ENCODE measurements at places on chromosomes 11 and 22.

DNA sequence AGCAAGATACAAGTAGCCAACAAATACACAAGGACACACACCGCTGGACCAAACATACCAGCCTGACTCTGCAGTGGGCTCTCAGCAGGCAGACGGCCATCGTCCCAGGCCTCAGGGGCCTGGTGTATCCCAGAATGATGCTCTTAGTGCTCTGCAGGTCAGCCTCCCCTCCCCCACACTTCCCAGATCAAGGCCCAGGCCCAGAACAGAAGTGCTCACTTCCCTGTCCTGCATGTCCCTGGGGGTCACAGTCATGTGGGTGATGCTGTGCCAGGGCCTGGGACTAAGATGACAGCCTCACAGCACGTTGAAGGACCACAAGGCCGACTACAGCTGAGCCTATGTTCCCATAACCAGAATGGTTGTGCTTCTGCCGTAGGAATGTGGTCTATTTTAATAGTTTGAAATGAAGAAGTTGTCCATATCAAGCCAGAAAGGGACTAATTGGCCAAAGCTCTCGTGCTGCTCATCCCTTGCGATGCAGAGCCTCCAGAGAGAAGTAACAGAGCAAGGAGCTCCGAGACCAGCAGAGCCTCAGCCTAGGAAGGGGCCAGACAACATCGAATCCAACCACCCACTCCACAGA lies 48.6 kb downstream of the GAB4 start:
- no peak for DNase-seq

DNA sequence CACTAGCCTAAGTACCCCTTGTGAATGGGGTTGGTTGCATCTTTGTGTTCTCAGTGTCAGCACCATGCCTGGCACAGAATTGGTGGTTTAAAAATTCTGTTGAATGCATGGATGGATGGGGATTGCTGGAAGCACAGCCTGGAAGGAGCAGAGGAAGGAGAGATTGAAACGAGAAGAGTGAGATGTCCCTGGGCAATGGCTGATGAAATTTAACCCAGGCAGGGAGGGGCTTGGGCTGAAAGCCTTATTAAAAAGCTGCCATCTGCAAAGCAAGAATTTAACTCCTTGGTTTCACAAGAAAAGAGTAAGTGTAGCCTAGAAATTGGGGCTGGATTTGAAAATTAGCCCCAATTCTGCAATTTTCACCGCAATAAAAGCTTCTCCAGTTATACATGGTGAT lies 126.7 kb downstream of the TEAD1 start:
- no peak for DNase-seq

DNA sequence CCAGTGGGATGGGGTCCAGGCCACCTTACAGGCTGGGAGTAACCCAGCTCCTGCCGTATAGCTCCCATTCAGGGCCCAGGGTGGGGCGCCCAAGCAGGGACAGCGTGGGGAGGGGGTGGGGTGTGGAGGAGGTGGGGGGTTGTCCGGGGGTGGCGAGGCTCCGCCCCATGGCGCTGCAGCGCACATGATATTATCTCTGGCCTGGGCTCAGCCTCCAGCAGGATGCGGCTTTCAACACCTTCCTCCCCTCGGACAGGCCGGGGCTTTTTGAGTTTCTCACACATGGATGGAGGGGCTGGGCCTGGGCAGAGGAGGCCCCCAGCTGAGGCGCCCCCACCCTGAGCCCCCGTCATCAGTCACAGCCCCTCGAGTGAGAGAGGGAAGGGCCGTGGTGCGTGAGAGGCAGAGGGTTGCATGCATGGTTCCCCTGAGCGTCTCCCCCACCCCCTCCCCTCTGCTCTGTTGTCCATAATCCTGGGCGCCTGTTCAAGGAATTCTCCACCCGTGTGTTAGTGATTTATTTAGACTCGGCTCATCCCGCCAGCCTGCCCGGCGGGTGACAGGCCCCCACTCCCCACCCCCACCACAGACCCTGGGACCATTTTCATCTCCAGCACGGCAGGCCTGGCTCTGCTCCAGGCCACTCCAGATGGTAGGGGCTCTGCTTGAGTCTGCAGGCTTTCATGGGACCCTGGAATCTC lies 44.9 kb downstream of the WNT11 start:
- DNase-seq: peak; percentile 30

- peak; percentile 81 for DNase-seq
These were observed 2.5 kb downstream of the CHORDC1 start for GRCh38 chr11:90220391-90220790.

- no peak for DNase-seq
These were observed 5.7 kb downstream of the LTO1 start for GRCh38 chr11:69669486-69669885.

GRCh38 chr11:128573638-128574037 lies 13.7 kb downstream of the ETS1 start:
- DNase-seq: no peak

GRCh38 chr11:80440835-80441234 lies 1000.0 kb upstream of the TENM4 start:
- DNase-seq: no peak

DNA sequence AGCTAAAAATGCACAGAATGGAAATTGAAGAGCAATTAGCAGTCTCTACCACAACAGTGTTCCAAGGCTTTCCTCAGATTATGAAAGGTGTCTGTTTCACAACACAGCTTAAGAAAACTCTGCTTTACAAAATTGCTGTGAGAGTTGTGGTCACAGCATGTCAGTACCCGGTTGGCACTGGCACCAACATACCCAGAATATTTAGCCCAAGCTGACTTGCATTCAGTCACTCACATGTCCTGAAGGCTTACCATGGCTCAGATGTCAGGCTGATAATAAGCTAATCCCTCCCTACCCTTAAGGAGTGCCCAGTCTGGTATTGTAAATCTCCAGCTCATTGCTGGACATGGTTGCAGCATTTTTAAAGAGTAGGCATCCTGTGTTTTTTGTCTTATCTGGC lies 14.9 kb downstream of the NCR3LG1 start:
- no peak for DNase-seq

DNA sequence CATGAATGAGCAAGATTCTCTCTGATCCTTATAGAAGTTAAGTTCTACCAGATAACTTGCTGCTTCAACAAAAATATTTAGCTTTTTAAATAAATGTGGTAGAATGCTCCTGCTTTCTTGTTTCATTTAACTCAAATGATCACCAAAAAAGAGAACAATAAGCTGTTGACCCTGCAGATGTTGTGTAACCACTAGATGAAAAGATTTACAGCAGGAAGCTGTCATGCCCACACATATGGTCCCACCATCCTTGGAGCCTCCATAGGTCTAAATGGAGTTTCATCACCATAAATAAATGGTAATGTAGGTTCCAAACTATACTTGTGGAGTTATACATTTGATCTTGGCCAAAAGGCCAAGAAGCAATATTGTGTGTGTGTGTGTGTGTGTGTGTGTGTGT lies 118.8 kb downstream of the RRAS2 start:
- DNase-seq: no peak

GRCh38 chr11:19919050-19919561 lies 206.5 kb downstream of the NAV2 start:
- DNase-seq: peak; percentile 99

DNA sequence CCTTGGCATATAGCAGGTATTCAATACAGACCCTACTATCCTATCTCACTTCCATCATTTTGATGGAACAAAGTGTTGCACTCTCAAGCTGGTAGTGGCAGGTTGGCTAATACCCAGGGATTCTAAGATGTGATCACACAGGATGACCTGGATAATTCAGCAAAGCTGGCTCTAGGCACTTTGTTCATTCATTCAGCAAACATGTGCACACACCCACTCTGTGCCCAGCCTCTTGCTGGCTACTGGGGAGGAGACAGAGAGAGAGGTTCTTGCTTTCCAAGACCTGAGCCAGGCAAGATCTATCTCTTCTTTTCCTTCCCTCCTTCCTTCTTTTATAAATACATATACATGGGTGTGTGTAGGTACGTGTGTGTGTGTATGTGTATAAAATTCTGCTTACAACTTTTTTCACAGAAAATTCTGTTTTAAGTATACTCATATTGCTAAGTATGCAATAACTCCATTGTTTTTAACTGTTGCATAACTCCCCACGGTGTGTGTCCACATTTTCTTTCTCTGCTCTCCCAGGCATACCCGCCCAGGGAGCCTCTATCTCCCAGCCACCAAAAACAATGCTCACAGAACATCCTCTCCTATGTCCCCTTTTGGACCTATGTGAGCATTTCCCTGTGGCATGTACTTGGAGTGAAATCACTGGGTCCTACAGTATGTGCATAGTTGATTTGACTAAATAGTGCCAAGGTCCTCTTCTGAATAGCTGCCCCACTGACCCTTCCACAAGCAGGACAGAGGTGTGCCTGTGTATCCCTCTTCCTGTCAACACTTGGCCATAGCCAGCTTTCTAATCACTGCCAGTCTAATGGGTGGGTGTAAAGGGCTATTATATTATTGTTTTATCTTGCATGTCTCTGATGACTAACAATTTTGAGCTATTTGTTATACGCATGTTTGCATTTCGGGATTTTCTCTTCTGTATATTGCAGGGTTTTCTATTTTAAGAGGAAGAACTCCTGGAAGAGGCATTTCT lies 27.5 kb downstream of the CLPB start:
- peak; percentile 6 for DNase-seq

DNA sequence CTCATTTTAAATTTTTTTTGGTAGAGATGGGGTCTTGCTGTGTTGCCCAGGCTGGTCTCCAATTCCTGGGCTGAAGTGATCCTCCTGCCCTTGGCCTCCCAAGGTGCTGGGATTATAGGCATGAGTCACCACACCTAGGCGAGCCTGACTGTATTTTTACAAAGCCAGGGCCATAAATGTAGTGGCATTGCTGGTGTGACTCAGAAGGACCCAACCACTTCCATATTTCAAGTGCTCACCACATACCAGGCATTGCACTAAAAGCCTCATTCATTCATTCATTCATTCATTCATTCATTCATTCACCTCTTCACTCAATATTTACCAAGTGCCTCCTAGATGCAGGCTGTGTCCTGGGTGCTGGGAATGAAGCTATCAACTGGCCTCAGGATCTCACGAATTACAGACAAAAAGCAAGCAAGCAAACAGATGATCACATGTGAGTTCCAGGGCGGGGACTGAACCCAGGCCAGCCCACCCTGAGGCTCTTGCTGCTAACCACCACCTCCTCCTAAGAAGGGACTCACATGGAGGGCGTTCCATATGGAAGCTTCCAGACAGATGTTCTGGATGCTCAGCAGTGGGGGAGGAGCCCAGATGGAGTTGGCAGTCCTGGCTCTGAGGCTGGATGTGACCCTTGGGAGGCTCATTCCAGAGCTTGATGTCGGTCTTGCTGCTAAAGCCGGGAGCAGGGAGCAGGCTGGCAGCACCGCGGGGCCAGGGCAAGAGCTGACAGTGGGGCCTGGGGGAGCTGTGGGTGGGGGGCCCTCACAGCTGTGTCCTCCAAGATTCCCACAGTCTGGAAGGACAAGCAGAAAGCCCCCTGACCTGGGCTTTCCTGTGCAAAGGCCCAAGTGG lies 158.8 kb downstream of the CTTN start:
- peak; percentile 8 for DNase-seq

DNA sequence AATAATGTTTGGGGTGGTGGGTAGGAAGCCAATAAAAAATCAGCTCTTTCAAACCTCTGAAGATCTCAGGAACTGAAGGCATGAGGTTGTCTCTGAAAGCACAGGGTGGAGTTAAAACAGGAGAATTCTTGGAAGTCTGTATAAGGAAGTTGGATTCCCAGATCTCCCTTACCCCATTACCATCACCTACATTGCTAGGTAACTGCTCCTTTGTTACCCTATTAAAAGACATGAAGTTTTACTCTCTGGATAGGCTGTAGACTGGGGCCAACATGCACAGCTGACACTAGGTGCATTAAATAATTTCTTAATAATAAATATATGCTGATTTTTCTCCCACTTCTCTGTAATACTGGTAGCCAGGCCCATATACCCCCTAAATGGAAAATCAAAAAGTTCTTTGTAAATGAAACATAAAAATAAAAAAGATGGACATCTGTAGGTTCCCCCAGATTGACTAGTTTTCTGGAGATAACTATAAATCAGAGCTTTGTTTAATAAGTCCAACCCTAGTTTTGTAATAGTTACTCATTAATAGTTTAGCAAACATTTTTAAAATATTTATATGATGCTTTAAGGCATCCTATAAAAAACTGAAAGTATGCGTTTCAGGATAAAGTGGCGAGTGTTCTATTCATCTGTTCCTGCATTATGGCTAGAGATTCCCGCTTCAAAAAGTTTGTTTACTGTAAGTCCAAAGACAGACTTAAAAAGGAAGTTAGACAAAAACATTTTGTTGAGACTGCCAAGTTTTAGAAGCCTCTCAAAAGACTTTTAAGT lies 63.8 kb downstream of the KIF18A start:
- no peak for DNase-seq

DNA sequence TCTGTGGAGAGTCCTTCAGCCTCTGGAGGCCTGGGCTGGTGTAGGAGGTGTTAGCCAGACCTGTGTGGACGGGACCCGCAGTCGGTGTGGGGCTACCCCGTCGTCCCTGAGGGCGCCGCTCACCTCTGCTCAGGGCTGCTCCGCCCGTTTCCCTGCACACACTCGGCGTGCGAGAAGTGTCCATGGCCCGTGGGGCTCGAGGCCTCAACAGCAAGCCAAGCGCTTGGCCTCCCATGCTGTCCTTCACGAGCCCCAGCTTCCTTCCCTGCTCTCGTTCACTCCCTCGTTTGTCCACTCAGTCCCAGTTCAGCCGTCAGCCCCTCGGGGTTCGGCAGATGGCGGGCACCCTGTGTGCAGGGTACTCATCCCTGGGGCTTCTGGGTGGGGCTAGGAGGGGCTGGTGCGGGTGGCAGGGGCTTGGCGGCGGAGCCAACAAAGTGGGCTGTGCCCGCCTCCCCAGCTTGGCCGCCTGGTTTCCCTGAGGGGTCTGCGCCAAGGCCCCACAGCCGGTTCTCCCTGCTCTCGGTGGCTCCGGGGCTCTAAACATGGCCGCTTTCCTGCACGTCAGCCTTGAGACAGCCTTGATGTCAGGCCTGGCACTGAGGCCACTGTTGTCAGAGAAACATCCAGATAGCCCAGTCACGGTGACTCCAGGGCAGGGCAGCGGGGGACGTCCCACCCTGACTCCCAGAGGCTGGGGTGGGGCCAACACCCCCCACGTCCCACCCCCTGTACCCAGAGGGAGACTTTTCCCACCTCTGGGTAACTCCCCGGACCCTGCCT lies 3.3 kb downstream of the MUC6 start:
- DNase-seq: no peak

- no peak for DNase-seq
These were observed 667 bp downstream of the DGCR6L start for GRCh38 chr22:20319041-20319744.

GRCh38 chr22:26043031-26043430 lies 126.2 kb upstream of the SEZ6L start:
- DNase-seq: no peak

DNA sequence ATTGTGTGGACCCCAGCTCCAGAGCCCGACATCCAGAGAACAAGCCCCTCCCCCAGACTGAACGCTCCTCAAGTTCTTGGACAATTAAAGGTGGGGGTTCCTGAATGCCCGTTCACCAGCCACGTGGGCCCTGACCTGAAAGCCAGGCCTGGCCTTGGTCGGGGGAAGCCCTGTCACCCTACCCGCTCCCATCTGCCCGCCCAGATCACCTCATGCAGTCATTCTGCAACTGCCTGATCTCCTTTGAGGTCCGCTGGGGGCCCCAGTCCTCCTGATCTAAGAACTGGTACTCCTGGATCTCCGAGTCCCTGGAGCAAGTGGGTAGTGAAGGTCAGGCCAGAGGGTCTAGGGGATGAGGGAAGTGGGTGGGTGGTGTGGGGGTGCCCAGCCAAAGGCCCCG lies 9.1 kb upstream of the NAALADL1 start:
- no peak for DNase-seq
